ENCODE measurements at places on chromosomes 3 and 15.

- no peak for DNase-seq
Measured at GRCh38 chr3:190224863-190225692, 97.2 kb downstream of the CLDN1 start.

DNA sequence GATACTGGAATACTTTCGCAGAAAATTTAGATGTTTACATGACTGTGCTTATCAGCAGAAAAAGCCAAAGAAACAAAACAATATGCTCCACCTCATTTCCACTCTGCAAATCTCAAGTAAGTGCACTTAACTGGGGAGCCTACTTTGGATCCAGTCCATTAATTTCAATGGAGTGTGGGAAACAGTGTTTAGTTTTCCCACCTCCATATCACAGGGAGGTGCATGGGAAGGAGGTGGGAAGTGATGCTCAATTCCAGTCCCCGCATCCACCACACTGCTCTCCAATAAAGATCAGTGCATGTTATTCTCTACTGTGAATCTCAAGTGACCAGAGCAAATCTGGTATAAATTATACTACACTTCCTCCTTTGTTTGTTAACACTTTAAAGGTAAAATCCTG, 2.9 kb downstream of the NEDD4 start:
- DNase-seq: no peak

DNA sequence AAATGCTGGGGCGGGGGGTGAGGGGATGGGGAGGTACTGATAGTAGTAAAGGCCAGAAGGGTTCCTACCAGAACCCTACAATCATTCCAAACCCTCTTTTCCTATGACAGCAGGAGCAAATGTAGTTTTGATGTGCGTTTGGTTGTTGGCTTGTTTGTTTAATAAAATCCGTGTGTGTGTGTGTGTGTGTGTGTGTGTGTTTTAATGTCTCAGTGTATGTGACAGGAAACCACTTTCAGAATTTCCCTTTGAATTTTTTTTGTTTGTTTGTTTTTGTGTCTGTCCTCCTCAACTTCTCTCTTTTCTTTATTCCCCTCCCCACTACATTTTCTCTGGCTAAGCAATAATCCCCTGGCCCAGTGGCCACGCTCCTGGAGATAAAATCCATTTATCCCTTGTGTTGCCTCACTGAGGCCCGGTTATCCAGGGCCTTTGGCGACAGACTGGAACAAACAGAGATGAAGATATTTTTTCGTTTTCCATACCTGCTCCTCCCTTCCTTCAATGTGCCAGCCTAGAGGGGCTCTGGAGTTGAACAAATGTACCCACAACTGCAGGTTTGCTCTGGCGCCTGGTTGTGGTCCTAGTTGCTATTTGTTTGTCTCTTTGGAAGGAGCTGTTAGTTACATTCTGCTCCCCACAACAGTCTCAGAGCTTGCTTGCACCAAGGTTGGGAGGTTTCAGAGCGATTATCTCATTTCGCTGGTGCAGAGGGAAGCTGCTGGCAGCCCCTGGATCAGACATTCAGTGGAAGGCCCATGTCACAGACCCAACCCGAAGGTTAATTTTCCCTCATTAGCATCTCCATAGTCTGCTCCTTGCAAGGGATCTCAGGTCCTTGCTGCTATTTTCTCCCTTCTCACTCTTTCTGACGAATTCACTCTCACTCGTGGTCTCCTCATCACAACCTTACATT, 17.9 kb downstream of the NR2F2 start:
- no peak for DNase-seq

- DNase-seq: no peak
Measured at GRCh38 chr3:152323834-152324233, 55.1 kb downstream of the MBNL1 start.

DNA sequence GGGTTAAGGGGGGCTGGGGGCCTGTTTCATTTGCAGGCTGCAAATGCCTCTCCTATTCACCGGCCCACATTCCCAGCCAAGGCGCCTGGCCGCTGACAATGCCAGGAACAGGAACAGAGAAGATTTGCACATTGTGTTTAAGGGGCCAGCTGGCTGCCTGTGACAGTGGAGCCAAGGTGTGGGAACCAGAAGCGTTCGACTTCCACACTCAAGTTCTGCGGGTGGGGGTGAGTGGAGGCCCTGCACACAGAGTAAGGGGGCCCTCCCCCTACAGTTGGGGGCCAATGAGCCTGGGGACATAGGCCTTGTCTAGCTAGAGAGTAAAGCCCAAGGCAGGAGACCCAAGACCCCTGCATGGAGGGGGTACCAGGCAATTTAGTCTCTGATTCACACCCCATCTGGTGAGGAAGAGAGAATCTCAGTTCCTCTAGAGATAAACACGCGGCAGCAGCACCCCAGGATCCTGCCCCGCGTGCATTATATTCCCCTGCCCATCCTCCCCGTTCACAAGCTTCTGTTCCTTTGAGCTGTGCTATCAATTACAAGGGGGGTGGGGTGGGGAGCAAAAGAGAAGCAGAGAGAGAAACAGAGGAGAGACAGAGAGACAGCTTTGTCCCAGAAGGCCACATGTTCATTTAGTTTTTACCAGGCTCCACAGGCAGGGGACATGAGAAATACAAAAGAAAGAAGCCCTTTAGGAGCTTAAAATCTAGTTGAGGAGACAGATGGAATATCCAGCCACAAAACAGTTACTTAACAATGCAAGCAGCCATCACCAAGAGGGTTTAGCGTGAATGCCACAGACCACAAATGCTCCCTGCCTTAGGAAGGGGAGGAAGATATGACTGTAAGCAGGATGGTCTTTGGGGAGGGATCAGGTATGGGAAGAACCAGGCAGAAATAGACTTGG, 9.2 kb downstream of the IGDCC3 start:
- no peak for DNase-seq

DNA sequence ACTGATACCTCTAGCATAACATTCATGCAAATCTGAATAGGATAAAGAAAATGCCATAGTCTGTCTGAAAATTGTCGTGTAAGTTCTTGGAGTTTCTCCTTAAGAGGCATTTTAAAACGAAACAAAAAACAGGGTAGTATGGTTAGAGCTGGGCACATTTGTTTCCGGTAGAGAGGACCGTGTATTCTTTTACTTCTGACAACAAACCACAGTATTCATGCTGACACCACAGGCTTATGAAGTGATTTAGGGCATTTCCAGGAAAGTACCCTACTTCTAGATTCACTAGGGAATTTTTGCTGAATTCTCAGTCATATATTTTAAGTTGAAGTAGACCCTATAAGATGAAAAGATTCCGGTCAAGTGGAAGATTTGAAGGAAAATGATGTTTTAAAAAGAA, 541.3 kb downstream of the UNC13C start:
- no peak for DNase-seq

DNA sequence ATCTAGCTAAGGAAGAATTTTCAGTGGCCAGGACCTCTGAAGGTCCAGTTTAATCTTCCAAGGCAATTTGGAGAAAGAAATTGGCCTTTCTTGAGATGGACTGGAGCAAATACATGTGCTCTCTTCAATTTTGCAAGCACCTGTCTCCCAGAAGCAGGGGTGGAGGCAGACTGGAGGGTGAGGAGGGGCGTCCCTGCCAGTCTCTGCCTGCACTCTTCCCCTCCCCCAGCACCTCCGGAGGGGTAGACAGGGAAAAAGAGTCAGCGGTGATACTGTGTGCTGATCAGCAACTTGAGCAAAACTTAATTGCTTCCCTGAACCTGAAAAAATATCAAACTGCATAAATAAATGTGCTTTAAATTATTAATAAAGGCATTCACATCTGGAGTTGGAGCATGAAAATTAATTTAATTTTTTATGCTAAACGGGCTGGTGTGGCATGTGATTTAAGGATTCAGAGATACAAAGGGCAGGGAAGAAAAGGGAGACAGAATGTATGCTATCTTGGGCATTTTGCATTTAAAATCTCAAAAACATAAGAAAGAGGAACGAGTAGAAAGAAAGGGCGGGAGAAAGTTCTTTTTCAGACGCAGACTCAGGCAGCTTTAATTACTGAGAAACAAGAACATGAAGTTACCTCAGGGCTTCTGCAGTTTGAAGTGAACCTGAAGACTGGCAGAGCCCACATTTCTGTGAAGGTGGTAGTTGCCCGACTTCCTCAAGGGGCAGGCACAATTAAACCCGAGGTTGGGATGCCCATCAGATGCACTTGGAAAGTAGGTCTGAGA, 319.7 kb downstream of the UACA start:
- DNase-seq: no peak

- DNase-seq: no peak
Measured at GRCh38 chr15:51846463-51847230, 17.2 kb downstream of the TMOD3 start.

DNA sequence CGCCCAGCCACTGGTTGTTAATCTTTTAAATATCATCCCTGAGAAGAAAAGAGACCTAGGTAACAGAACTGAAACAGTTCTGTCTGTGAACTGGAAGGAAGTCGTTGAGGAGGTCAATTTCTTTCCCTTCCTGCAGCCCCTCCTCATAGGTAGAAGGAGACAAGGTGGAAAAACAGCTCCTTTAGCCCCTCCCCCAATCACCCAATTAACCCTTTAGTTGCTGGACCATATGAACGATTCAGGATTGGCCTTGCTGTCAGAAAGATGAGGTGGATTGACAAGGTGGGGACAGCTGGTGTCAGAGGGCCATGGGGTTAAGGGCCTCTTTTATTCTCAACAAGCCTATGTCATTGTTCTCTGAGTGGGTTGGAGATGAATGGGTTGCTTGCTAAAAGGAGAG, 36.0 kb upstream of the ZNF445 start:
- no peak for DNase-seq

- DNase-seq: no peak
Measured at GRCh38 chr15:31471731-31472430, 145.2 kb downstream of the KLF13 start.

GRCh38 chr15:31024330-31024729, 32.9 kb upstream of the MTMR10 start:
- no peak for DNase-seq

DNA sequence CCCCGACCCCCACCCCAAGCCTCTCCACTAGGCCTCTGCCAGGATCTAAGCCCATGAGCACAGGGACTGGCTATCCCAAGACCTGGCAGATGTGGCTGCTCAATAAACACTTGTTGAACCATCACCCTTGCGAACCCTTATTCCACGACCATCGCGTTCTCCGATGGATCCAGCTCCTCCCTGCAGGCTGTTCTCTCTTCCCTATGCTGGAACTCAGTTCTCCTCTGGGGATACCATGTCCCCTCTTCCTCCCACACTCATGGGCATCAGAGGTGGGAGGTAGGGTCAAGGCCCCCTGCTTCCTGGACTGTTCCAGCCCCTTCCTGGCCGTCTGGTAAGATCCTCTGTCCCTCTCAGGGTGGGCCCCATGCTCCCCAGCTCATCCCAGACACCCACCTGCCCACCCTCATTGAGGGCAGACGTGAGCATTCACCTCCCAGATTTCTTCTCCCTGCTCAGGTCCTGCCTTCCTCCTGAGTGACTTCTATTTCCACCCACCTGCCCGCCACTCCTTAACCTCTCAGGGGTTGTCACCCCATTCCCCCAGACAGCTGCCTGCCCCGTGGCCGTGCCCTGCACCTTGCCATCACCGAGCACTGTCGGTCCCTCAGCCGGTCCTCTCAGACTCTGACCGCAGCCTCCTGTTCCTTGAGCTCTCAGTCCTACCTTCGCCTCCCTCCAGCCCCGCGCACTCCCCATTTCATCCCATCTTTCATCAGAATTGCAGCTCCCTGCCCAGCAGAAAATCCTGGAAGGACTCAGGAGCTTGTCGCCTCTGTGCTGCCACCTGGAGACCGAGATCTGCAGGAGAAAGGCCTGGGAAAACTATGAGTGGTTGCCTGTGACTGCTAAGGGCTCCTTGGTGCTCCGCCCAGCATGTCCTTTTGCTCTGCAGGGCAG, 42.0 kb downstream of the PML start:
- no peak for DNase-seq

- no peak for DNase-seq
Measured at GRCh38 chr3:10397879-10398278, 77.0 kb upstream of the SEC13 start.

GRCh38 chr15:48858401-48858800, 19.5 kb upstream of the EID1 start:
- no peak for DNase-seq

DNA sequence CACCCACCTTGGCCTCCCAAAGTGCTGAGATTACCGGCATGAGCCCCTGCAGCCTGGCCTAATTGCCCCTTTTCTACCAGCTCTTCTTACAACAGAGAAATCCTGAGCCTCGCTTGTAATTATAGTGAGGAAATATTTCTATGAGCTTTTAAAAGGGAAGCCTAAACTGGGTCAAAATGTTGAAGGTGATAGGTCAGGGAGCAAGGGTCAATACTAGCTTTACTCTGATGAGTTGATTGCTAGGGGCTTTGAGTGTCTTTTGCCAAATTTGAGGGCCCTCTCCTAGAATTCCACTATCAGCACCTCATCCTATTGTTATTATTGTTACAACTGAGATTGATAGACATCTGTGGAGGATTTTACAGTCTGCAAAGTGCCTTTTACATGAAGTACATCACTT, 62.4 kb upstream of the PIAS1 start:
- DNase-seq: no peak

DNA sequence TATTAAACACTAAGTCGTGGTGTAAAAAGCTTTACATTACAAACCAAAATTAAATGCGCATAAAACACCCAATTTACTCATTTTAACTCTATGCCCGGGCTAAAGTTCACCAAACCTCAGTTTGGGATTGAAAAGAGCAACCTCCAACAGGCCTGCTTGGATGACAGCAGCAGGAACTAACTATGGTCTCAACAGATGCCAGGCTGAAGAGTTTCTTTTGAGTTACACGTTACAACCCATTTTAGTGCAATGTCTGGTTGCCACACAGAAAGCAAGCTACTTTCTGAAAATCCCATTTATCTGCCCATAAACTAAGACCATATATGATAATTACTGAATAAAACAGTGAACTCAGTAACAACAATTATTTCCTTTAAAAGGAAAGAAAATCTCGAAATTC, 2.2 kb downstream of the SATB1 start:
- no peak for DNase-seq

DNA sequence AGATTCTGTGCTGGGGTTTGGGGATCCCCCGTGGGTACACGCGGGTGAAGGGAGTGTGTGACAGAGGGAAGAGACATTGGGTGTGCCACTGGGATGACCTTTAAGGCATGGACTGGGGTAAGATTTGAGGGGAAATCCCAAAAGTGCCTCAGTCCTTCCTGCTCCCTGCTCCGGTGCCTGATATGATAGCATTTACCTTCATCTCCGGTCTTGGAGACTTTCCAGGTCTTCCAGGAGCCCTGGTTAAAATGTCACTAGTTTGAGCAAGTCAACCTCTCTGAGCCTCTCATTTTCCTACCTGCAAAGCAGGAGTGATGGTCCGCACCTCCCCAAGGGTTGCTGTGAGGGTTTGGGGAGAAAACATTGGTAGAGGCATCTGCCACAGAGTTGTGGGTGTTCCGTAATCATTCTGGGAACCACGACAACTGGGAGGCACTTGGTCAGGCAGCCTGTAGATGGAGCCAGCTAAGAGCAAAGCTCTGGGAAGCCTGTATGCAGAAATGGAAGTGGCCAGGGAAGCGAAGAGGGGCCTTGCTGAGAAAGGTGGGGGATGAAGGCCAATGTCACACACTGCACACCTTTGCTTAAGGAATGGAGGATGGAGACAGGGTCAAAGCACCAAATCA, 33.9 kb upstream of the KIF23 start:
- DNase-seq: no peak

- no peak for DNase-seq
Measured at GRCh38 chr3:32453346-32453745, 49.3 kb downstream of the CMTM6 start.

- DNase-seq: no peak
Measured at GRCh38 chr3:65569845-65570405, 468.8 kb downstream of the MAGI1 start.

Data from NCI-H1048 (cell line).